NCI-H187 treated with DMSO at 0.1 percent for 48 hours (cell line): ENCODE measurements at places on chromosomes 16 and 17.

GRCh38 chr16:85641776-85642176 lies 28.7 kb downstream of the GSE1 start:
- DNase-seq = no peak

- no peak for DNase-seq
Observed at GRCh38 chr17:7471729-7472128, 7.7 kb downstream of the ZBTB4 start.

DNA sequence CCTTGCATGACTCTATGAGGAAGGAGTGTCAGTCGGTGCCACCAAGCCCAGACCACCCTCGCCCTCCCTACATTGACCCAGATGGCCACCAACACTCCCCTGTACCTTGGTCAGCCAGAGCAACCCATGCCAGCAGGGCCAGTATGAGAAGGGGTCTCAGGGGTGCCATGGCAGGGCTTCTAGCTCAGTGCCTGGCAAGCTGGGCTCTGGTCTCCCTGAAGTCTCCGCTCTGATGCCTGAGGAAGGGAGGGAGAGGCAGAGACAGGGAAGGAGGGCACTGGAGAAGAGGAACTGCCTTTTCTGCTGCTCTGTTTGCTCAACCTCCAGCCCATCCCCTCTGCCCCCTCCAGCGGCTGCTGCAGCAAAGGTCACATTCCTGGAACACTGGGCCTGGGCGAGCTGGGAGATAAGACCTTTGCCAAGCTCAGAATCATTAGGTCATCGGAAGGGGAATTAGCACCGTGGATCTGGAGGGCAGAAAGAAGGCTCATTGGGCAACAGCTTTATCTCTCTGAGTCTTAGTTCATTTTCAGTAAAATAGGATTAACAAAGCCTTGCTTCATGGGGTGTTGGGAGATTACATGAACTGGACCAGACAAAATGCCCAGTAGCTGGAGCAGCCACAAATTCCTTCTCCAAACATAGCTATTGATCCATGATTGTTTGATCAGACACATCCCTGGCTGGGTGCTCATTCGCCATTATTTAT lies at the start of gene VTN:
Gene VTN (minus strand): TSS at position 273 of the 709 bp plus-strand sequence. CDS start 104 bp downstream, at position 169.
- DNase-seq = no peak

- DNase-seq = no peak
Observed at GRCh38 chr16:25124503-25124902, 13.0 kb downstream of the LCMT1 start.

DNA sequence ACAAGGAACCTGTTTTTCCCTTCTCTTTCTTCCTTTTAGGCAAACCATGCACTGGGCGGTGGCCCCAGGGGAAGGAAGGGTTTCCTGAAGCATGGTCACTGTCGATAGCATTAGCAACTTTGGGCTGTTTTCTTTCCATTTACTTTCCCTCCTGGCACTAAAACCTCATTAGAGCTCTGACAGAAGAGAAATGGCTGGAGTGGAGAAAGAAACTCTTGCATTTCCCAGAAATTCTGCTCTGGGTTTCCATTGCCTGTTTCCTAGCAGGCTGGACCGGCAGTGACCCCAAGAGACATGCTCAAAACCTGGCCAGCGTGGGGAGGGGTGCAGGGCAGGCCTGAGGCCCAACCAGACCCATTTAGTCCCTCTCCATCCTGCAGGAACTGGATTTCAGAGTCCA lies 230.7 kb upstream of the CCL2 start:
- no peak for DNase-seq

GRCh38 chr17:75754378-75755204 lies 10.4 kb downstream of the GALK1 start:
- DNase-seq = no peak

- DNase-seq = no peak
Observed at GRCh38 chr16:3036726-3037315, at the start of gene BICDL2. TSS of gene BICDL2 (minus strand) at chr16:3036944. CDS start at chr16:3035496, 1,448 bp downstream.

GRCh38 chr17:78675316-78675616 lies 98.1 kb upstream of the DNAH17 start:
- DNase-seq = no peak

GRCh38 chr16:11253009-11253994 lies 2.7 kb downstream of the SOCS1 start:
- no peak for DNase-seq

DNA sequence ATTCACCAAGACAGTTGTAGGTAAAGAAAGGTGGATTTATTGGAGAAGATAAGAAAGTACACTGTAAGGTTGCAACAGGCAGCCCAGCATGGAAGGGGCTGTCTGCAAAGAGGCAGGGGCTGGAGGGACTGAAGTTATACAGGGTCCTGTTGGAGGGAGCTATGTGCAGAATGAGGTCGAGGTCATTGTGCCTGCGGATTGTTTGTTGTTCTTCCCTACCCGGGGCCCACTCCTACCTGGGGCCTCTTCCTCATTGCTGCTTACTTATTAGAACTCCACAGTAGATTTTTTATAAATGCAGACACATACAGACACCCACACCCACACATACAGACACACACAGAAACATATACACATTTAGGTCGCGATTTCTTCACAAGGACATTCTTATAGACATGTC lies 466.2 kb downstream of the MAF start:
- no peak for DNase-seq

DNA sequence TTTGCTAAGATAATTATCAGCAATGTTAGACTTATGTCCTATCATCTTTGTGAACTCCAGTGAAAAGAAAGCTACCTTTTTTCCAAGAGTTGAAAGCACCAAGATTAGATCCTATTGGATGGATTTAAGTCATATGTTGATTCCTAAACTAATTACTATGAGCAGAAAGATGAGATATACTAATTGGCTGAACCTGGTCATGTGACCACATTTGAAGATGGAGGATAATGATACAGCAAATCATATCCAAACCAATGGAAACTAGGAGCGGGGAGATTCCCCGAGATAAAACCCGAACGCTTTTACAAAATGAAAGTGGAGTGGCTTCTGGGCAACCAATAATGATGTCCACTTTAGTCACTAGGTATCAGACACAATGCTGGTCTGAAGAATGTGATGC lies 1060.2 kb upstream of the EEF2KMT start:
- DNase-seq = no peak

- no peak for DNase-seq
Observed at GRCh38 chr16:35398180-35398579, 1938.8 kb downstream of the TP53TG3F start.

DNA sequence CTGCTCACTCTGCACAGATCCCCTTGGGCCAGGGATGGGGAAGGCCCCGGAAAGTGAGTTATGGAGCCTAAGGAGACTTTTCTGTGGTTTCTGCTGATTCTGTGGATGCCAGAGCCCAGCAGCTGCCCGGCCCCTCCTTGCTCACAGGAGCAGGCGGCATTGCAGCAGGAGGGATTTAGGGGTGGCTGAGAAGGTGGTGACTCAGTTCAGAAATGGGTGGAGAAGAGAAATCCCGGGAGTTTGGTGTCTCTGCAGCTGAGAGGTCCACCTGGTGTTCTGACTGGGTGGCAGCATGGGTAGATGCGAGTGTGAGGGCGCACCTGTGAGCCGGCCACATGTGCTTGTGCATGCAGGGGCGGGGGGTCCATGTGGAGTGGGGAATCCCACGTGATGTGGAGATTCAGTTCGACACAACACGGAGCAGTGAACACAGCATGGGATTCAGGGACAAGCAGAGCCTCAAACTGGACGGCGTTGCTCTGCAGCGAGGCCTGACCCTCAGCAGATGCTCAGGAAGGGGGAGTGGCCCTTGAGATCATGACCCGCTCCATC lies 16.0 kb upstream of the SPPL2C start:
- no peak for DNase-seq

DNA sequence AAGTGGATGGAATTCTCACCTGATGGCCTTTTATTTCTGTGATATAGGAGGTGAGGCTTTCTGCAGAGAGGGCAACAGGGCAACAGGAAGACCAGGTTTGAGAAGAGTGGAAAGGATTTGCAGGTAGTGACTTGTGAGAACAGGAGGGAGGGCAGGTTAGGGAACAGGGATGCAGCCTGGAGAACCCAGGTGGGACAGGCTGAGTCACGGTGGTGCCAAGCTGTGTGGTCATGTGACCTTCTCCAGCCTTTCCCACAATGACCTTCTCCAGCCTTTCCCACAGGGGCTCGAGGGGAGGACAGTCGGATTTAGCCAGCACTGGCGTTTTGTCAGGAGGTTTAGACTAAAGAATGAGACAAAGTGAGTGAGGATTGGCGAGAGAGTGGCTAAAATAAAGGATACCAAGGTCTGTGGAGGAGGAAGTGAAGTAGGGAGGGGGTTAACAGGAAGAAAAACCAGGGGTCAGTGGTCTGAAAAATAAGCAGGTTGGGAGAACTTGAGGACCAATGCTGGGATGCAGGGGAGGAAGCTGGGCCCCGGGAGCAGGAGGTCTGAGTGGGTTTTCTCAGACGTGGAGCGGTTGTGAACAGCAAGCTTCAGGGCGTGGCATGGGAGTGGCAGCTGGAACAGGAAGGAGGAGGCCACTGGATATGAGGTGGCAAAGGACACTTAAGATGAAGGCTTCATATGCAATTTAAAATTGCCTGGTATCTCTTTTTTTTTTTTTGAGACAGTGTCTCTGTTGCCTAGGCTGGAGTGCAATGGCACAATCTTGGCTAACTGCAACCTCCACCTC lies 37.7 kb downstream of the DNAH2 start:
- DNase-seq = no peak

DNA sequence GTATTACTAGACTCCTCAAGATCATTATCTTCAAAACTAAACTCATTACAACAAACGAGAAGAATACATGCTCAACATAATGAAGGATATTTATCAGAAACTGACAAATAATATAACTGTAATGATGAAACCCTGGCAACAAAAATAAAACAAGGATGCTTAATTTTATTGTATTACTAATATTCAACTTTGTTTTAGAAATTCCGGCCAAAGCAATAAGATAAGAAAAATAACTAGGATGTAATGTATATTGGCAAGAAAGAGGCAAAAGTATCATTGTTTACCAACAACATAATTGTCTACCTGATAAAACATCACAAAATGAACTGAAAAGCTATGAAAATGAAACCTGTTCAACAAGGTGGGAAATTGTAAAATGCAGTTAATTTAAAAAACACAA lies 588.3 kb upstream of the ZFHX3 start:
- DNase-seq = no peak

- no peak for DNase-seq
Observed at GRCh38 chr16:191831-192230, 11.6 kb downstream of the HBQ1 start.

DNA sequence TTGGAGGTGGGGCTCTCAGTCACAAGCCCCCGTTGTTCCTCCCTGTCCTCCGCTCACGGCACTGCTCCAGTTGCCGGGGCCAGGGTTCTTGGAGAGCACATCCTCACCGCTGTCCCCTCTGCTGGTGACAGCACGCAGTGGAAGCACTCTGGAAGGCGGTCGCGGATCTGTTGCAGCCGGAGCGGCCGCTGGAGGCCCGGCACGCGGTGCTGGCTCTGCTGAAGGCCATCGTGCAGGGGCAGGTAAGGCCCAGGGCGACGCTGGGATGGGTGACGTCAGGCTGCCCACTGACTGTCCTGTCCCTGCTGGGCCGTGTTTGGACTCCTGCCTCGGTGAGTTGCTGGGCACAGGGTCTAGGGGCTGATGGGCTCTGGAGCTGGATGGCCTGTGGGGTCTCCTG lies 5.4 kb downstream of the TSC2 start:
- no peak for DNase-seq

DNA sequence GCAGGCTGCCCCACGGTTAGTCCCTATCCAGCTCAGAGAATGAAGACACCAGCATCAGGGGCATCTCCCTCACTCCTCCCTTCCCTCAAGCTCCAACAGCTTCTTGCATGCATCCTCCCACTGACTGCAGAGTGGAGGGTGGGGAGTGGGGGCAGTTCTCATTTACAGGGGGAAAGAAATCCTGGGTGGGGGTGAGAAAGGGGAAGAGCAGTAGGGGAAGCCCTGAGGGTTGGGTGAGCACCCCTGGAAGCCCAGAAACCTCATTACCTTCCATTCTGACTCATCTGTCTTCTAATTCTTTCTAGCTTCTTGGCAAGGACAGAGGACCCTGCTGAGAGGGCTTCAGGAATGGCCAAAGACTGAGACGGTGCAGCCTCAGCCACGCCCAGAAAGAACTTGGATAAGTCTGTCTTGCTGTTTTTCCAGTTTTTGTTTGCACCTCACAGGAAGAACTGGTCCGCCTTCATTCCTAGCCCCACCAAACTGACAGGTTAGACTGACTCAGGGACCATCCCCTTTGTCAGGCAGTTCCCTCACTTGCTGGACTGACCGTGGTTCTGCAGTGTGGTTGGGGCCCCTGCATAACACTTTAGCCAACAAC lies 52.5 kb upstream of the WSB1 start:
- DNase-seq = no peak

DNA sequence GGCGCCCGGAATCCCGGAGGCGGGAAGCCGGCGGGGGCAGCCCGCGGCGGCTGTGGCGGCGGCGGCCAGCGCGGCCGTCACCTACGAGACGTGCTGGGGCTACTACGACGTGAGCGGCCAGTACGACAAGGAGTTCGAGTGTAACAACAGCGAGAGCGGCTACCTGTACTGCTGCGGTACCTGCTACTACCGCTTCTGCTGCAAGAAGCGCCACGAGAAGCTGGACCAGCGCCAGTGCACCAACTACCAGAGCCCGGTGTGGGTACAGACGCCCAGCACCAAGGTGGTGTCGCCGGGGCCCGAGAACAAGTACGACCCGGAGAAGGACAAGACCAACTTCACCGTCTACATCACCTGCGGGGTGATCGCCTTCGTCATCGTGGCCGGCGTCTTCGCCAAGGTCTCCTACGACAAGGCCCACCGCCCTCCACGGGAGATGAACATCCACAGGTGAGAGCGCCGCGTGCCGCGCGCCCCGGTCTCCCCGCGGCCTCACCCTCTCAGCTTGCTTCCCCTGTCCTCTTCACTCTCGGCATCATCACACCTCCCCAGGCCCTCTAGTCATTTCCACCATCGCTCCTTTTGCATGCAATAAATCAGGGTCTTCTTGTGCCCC lies 706 bp downstream of the SHISA6 start:
- no peak for DNase-seq

DNA sequence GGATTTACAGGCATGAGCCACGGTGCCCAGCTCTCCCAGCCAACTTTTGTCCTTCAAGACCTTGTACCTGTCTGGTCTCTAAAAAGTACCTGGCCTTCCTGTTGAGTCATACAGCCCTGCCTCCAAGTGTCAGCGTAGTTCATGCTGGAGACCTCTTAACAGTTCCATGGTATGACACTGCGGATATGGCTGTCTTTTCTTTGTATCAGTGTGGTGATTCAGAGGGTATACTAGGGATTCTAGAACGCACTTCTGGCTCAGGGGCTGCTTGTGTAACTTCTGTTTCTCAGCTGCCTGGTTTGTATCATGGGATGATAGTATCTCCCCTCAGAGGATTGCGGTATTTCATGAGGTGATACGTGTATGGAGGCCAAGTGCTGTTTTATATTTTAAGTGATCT lies 2.0 kb upstream of the TMEM11 start:
- no peak for DNase-seq

DNA sequence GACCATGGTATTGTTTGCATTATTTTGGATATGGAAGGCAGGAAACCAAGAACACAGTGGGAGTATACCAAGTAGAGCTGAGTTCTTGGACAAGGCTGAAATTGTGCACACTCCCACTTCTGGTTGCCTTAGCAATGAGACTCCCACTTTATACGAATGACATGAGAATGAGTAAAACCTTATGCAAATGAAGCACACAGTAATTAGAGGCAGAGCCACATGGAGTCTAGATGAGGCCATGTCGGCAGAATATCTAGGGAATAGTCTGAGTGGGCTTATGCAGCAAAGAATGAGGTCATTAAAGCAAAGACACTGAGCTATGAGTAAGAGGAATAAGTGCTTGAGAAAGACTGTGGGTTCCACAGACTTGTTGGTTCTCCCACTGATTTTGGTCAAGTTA lies 178.7 kb downstream of the GRIN2A start:
- DNase-seq = no peak

GRCh38 chr16:4021070-4021779 lies 95.0 kb downstream of the ADCY9 start:
- peak; percentile 60 for DNase-seq
